ENCODE measurements at places on chromosomes 12 and 14.

DNA sequence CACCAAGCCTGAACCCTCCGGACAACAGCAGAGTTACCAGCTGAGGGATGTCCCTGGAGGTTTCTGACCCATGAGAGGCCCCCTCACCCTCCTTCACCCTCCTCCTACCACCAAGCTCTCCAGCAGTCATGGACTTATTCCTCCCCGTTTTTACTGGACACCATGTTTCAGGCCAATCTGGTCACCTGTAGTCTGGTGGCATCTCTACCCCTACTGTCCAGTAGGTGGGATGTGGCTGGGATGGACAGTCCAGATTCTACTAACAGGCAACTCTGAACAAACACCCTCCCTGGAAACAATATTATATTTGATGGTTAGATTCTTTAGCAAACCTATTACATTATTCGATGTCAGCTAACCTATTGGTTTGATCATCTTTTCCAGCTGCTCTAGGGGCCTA is 83.2 kb downstream of the SLC38A1 start:
- no peak for DNase-seq

DNA sequence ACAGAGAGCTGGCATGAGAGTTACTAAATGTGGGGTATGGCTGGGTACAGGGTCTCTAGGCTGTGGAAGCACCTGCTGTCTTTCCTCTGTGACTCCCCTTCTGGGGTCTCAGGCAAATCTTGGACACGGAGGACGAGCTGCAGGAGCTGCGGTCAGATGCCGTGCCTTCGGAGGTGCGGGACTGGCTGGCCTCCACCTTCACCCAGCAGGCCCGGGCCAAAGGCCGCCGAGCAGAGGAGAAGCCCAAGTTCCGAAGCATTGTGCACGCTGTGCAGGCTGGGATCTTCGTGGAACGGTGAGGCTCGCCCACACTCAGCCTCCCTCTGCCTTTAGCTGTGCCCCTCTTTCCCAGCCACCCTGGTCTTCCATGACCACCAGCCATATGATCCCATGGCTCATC is 19.4 kb downstream of the PPP1R1A start:
- DNase-seq: no peak

DNA sequence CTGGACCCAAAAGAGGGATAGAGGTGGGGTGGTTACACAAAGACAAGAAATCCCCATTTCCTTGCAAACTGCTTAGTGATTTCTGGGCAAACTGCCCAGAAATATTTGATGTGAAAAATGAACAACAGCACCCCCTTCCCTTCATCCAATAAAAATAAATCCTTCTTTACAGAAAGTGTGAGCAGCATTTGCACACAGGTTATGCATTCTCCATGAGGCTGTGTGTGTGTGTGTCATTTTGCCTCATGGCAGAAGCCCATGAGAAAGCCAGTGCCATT is 17.2 kb upstream of the NRXN3 start:
- no peak for DNase-seq

DNA sequence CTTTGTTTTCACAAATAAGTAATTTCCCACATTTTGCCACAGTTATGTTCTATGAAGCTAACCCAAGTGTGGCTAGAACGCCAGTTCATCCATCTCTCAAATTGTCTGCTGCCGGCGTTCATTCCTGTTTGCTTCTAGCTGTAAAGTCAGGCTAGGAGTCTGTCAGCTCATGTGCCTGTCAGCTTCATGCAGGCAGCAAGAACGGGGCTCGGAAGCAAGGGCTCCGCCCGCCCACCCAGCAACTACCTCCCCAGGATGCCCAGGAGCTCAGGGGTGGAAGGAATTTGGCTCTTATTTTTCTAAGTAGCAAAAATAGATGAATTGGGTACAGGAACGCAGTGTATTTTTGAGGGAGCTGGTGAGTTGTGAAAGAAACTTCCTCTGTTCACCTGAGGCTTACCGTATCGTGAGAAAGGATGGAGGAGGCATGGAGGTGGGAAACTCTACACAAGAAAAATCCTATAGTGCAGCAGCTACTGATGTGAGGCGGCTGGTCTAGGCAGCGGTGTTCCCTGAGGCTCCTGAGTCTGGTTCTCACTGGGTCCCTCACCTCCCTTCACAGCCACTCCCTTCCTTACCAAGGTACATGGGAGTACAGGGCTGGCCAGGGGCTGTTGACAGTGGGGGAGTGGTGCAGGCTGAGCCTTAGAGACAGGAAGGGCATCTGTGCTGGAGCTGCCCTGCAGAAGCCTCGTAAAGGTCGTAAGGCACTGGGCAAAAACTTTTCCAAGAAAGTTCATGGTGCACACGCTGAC is 54.5 kb upstream of the AMN start:
- DNase-seq: no peak

DNA sequence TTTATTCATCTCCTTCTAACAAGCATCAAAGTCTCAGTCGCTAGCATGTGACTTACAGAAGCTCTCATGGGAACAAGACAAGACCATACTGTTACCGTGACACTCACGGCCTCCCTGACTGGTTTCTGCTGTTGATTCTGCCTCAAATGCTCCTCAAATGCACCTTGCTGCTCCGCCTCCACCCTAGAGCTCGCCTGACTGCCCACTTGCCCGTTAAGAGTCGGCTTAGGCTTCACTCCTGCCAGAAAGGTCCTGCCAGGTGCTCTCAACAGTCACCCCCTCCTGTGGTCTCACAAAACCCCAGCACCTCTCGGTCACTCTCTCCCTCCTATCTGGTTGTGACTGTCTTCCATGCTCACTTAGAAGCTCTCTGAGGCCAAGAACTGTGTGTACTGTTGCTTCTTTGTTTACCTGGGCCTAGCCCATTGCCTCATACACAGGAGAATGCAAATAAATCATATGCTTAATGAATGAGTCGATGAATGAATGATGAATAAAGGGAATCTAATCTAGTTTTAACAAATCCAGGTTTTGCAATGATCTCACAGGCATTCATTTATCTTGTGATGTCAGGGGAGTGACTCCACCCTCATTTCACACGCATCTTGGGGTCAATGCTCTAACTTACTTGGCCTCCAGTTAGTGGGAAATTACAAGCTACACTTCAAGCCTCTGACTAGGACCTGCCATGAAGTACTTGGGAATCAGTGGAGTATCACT is 41.3 kb downstream of the SSH1 start:
- no peak for DNase-seq

GRCh38 chr14:95190346-95190840 is 33.1 kb upstream of the DICER1 start:
- DNase-seq: no peak

DNA sequence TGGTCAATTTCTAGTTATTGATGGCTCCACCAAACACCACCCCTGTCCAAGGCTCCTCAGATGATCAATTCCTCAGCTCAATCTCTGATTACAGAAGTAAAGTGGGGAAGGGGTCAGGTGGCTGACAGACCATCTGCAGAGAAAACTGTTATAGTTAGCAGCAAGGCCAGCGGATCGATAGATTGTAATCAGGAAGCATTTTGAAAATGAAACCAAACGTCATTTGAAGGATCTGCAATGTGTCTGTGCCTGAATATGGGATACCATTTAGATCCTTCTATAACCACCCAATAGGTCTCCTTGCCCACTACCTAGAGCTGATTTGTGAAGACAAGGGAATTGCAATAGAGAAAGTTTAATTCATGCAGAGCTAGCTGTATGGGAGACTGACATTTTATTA is 11.6 kb downstream of the HCAR2 start:
- DNase-seq: no peak

- DNase-seq: no peak
Observed at GRCh38 chr14:54685286-54685845, 118.4 kb downstream of the SAMD4A start.

- DNase-seq: no peak
Observed at GRCh38 chr14:104925855-104926609, 1.4 kb downstream of the PLD4 start.

GRCh38 chr14:87898301-87898700 is 94.7 kb downstream of the GALC start:
- DNase-seq: no peak

GRCh38 chr14:35258420-35258819 is 33.8 kb upstream of the PSMA6 start:
- no peak for DNase-seq

DNA sequence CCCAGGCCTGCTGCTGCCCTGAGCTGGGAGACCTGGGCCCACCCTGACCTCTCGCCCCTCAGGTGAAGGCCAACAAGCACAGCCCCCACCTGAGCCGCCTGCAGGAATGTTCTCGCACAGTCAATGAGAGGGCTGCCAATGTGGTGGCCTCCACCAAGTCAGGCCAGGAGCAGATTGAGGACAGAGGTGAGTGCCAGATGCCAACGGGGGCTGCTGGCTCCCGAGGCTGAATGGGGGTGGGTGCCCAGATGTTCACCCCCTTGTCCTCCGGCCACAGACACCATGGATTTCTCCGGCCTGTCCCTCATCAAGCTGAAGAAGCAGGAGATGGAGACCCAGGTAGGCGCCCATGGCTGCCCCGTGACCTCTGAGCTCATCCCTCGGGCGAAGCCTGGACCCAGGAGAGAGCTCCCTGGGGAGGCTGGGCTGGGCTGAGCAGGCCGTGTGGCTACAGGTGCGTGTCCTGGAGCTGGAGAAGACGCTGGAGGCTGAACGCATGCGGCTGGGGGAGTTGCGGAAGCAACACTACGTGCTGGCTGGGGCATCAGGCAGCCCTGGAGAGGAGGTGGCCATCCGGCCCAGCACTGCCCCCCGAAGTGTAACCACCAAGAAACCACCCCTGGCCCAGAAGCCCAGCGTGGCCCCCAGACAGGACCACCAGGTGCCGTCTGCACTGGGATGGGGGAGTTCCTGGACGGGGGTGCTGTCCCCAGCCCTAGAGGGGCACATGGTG is 25.8 kb downstream of the HIP1R start:
- DNase-seq: no peak

- no peak for DNase-seq
Observed at GRCh38 chr14:94121485-94121884, 7.9 kb downstream of the IFI27L2 start.

GRCh38 chr12:101087920-101088319 is 122.1 kb downstream of the SLC5A8 start:
- no peak for DNase-seq

DNA sequence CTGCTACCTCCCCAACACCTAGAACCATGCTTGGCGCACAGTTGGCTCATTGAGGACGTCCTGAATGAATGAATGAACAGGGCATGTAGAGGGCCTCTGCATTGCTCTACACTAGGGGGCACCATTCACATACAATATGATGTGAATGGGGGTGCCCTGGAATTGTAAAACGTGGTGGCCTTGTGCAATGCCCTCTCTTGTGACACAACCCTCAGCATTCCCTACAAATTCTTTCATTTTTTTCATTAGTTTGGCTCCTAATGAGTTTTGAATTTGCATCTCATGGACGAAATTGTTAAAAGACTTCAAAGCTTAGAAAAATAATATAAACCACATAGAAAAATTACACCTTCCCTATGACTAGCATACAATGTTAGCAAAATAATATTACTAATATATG is 2.3 kb upstream of the DIO2 start:
- no peak for DNase-seq

- DNase-seq: no peak
Observed at GRCh38 chr14:65195042-65195719, 92.9 kb upstream of the MAX start.

GRCh38 chr12:88361493-88361892 is 218.8 kb downstream of the KITLG start:
- DNase-seq: no peak

DNA sequence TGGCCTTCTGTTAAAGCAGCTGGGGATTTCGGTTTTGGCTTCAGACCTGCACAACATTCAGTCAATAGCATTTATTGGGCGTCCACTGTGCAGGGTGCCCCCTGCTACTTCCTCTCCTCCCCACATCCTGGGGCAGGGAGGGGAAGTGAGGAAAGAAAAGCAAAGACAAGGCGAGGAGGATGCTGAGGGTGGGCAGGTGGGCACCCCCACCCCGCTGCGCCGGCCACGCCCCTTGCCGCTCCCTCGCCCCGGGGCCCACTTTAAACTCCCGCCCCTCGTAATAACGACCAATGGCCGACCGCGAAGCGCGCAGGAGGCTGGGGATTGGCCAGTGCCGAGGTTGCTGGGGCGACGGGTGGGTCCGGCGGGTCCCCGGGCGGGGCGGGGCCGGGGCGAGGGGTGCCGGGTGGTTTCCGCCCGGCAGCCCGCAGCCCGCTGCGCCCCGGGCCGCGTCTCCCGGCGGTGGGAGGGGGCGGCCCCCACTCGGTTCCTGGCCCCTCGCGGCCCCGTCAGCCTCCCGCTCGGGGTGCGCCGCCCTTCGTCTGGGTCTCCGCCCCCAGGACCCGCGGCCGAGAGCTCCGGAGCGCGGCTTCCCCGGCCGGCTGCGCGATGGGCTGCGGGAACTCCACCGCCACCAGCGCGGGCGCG is at the start of gene C12orf75:
Gene C12orf75 (plus strand): TSS at position 409 of the 648 bp plus-strand sequence. CDS start 201 bp downstream, at position 610.
- peak; percentile 76 for DNase-seq

GRCh38 chr12:109760930-109761921 is 47.6 kb downstream of the FAM222A start:
- DNase-seq: no peak

DNA sequence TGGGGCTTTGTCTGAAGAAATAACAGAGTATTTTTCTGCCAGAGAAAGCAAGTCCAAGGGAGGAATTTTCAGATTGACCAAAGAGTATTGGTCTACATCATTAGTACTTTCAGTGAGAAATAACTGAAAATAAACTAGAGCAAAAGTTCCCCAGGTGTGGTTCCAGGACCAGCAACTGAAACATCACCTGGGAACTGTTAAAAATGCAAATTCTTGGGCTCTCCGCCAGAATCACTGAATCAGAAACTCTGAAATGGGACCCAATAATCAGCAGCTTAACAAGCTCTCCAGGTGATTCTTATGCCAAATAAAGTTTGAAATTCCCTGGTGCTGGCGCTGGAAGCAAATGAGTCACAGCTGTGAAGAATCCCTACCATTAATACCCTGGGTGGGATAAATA is 52.1 kb downstream of the EIF2S3B start:
- DNase-seq: no peak

DNA sequence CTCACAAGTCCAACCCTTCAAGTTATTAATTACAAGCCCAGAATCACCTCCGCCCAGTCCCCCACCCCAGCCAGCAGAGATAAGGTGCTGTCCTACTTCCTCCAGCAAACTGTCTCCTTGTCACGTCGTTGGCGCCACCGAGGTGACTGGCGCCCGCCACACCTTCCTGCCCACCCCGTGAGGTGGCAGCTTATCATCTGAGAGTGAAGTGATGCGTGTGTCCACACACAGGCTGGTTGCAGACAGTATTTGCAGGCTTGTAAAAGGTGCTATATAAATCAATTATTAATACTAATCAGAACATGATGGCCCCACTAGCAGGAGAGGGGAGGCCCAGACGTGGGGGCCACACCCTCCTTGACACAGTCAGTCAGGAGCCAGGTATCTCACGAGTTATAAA is 786.6 kb upstream of the TBX3 start:
- DNase-seq: no peak

DNA sequence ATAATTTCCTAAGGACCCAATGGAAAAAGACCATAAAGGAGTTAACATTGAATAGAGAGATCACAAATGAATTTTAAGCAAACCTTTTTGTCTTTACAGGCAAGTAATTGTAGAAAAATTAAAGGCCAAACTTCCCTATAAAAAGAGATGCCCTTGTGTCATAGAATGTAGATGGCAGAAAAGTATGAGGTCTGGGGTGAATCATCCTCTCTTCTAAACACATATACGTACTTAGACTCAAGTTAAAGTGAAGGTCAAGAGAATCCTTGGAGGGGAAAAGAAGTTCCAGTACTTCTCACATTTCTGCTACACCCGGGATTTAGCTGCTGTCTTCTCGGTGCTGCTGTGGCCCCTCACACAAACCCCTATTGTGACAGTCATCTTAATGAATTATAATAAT is 116.2 kb upstream of the ARID2 start:
- no peak for DNase-seq

- no peak for DNase-seq
Observed at GRCh38 chr12:14936224-14936861, 2.0 kb downstream of the ERP27 start.

GRCh38 chr14:94101748-94102147 is 8.8 kb upstream of the IFI27 start:
- DNase-seq: no peak

GRCh38 chr12:14828892-14829291 is 14.4 kb downstream of the ART4 start:
- DNase-seq: no peak
